ENCODE measurements at places on chromosomes 5 and 9. TPM values are rescaled to one million over a fixed set of nuclear protein-coding genes. Genes with fewer than 3 reads are reported as not detected.

GRCh38 chr5:7396713-7397454 is 946 bp downstream of the ADCY2 start:
- no peak for DNase-seq

DNA sequence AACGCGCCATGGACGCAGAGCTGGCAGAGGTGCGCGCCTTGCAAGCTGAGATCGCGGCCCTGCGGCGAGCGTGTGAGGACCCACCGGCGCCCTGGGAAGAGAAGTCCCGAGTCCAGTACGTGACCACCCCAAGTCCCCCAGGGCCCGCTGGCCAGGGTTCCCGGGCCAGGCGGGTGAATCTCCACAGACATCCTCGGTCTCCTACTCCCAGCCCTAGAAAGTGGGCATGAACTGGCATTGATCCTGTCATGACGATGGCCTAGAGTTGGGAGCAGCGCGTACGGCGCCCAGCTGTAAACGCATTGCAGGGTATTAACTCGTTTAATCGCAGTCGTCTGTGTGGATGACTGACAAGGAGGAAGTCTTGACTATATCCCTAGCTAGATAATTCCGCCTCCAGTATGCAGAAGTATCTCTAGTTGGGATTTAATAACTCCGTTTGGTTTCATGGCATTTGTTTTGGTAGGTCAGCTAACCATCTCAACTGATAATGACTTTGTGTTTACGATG is 293 bp downstream of the CENPP start:
- DNase-seq, result no peak

DNA sequence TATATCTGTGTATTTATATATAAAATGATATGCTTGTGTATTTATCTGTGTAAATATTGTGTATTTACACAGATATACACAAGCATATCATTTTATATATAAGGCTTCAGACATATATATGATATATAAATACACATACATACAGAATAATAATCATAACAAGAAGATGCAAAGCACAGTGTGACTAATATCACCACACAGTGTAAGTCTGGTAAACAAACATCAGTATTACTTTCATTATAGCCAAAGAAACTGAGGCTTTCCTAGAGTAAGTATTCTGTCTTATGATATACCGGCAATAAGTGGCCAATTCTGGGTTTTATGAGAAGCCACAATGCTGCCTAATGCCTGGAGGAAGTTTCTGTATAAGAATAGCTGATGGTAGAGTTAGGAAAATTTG is 29.9 kb upstream of the RAPGEF6 start:
- no peak for DNase-seq

- no peak for DNase-seq
Observed at GRCh38 chr5:13913962-13914361, 30.5 kb downstream of the DNAH5 start.

TAF11L6 gene
- total RNA-seq, result not detected
